Stimulated activated CD8-positive, alpha-beta memory T cell treated with anti-CD3 and anti-CD28 coated beads, Interleukin-4, amount 100 ng/mL, for 24 hours (primary cell): ENCODE measurements at places on chromosomes 1 and 21.

DNA sequence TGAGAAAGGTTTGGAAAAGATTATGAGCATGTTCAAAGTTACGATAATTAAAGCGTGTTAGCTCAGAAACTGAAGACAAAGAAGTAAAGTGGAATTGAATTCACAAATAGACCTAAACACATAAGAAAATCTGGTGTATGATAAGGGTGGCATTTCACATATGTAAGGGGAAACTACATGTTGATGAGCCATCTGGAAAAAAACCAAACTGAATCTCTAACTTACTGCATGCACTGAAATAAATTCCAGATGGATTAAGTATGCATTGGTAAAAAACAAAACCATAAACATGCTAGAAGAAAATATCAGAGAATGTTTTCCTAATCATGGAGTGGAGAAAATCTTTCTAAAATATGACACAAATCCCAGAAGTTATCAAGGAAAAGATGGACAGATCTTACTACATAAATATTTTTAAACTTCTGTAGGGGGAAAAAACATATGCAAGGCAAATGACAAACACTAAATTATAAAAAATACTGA lies 34.0 kb upstream of the CTPS1 start:
- no peak for DNase-seq

GRCh38 chr1:26412180-26412840 lies 1.7 kb downstream of the LIN28A start:
- no peak for DNase-seq

- no peak for DNase-seq
Observed at GRCh38 chr21:25977068-25977611, 193.4 kb downstream of the APP start.

DNA sequence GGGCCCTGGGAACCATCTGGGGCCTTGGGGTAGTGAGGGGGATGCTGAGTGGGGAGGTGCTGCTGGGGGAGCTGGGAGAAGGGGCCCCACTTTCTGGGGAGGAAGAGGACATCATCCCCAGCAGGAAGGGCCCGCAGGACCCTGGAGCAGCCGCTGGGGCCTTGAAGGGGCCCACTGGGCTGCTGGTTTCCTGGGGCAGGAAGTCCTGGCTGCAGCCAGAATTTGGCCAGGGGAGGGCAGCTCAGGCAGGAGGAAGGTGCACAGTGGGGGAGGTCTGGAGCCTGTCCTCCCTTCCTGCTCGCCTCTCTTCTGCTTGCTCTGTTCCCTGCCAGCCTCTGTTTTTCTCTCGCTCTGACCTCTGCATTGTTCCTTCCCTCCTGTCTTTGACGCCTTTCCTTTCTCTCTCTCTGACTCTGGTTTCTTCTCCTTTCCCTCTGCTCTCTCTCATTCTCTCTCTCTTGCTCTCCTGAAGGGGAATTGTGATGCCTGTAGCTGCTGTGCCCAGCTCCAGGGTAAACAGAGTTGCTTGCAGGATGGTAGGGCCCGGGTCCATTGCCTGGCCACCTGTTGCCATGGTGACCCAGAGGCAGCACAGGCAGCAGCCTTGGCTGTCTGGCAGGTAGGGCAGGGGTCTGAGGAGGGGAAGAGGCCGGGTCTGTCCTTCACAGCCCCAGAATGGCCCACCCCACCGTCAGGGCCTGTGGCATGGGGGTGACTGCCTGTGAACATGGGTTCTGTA lies 23.9 kb downstream of the ACOT11 start:
- no peak for DNase-seq

GRCh38 chr21:29267666-29268065 lies 31.1 kb upstream of the BACH1 start:
- DNase-seq = no peak
